Fibroblast of the aortic adventitia (primary cell): ENCODE measurements at places on chromosomes 13 and 19. TPM values are rescaled to one million over a fixed set of nuclear protein-coding genes. Genes with fewer than 3 reads are reported as not detected.

The PINLYP gene
- total RNA-seq, result 6.4 and 7.4 TPM in 2 replicates

The CCL25 gene
- total RNA-seq, result not detected in 2 replicates

The SYT5 gene
- 0.45 TPM in 1 of 2 replicates, not detected in the other for total RNA-seq

The PPM1N gene
- 0.99 and 2.4 TPM in 2 replicates for total RNA-seq

The CGB2 gene
- total RNA-seq, result not detected in 2 replicates

The LRRC8E gene
- 2.1 and 5.2 TPM in 2 replicates for total RNA-seq

The LACC1 gene
- total RNA-seq, result 22.9 and 32.9 TPM in 2 replicates

The SPHK2 gene
- 10.9 and 16.3 TPM in 2 replicates for total RNA-seq

The CEACAM20 gene
- total RNA-seq, result not detected in 2 replicates

The RGS9BP gene
- total RNA-seq, result 0.36 and 1.5 TPM in 2 replicates
